Stimulated activated CD4-positive, alpha-beta T cell treated with anti-CD3 and anti-CD28 coated beads, Interleukin-12 subunit alpha, Interleukin-12 subunit beta, amount 100 ng/mL, for 24 hours (primary cell): ENCODE measurements at places on chromosomes 13 and 19.

DNA sequence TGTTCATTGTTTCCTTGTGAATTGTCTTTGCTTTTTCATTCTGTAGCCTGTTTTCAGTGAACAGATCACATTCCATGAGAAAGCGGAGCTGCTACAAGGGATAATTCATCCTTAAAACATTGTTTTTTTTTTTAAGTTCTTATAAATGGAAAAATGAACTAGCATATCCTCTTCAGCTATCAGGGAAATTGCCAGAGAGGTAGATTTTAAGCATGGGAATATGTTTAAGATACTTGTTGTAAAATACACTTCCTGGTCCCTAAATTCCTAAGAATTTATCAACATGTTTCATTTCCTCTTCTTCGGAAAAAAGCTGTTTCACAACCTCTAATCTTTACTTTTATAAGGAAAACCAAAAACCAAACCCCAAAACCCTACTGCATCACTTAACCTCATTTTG, 238.0 kb downstream of the POSTN start:
- DNase-seq: no peak

- no peak for DNase-seq
Measured at GRCh38 chr13:42623916-42624315, 50.0 kb downstream of the TNFSF11 start.

DNA sequence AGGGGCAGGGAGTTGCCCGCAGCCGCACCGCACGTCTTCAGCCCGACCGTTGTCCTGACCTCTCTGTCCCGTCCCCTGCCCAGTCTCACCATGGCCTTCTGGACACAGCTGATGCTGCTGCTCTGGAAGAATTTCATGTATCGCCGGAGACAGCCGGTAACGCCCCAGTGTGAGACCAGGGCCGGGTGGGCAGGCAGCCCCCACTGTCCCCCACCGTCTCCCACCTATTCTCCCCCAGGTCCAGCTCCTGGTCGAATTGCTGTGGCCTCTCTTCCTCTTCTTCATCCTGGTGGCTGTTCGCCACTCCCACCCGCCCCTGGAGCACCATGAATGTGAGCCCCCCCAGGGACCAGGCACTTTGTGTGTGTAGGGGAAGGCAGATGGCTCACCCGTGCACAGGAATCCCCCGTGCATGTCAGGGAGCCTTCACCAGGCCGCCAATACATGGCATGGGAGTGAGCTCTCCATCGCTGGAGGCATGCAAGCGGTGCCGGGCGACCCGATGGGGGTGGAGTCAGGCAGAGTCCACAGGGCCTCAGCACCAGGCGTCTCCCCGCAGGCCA, 1.4 kb downstream of the ABCA7 start:
- DNase-seq: no peak

GRCh38 chr13:77530875-77531274, 4.6 kb upstream of the SCEL start:
- DNase-seq: no peak

GRCh38 chr19:17576758-17577456, 21.5 kb downstream of the COLGALT1 start:
- peak; percentile 45 for DNase-seq

GRCh38 chr19:40605216-40605971, 4.2 kb downstream of the LTBP4 start:
- DNase-seq: peak; percentile 70

- DNase-seq: no peak
Measured at GRCh38 chr19:55525289-55526101, 11.4 kb downstream of the SBK2 start.

GRCh38 chr19:27971071-27971470, 1241.9 kb downstream of the UQCRFS1 start:
- no peak for DNase-seq

DNA sequence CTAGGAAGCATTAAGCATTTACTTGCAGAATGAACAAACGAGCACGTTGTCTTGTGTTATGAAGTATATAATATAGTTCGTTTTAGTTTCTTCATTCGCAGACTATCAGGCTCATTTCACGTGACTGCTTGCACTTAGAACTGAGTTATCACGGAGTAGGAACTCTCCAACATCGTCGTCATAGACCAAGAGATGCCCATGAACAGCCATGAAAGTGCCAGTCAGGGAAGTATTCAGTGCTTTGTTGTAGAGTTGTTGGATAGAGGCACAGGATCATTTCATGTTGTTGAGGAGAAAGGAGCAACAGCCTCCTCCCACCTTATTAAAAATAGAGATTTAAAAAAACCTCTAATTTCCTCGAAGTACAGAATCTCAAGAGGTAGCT, 977 bp upstream of the IL17D start:
- no peak for DNase-seq

GRCh38 chr19:18975869-18976268, 34.9 kb upstream of the HOMER3 start:
- DNase-seq: no peak

DNA sequence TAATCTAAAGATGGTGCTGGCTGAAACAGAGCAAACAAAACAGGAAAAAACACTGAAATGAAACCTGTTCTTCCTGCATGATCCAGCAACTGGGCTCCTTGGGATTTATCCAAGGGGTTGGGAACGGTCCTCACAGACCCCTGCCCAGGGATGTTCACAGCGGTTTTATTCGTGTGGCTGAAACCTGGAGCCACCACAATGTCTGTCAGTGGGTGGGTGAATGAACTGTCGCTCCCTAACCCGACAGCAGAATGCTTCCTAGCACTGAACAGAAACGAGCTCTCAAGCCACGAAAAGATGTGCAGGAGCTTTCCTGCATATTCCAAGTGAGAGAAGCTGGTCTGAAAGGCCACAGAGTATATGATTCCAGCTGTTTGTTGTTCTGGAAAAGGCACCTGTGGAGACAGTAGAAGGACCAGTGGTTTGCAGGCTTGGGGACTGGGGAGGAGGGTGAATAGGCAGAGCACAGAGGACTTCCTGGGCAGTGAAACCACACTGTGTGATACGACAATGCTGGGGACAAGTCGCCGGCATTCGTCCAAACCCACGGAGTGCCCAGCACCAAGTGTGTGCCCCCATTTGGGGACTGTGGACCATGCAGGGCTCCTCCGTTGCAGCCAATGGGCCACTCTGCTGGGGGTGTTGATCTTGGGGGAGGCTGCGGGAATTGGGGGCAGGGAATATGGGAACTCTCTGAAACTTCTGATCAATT, 73.9 kb downstream of the TEX29 start:
- no peak for DNase-seq

DNA sequence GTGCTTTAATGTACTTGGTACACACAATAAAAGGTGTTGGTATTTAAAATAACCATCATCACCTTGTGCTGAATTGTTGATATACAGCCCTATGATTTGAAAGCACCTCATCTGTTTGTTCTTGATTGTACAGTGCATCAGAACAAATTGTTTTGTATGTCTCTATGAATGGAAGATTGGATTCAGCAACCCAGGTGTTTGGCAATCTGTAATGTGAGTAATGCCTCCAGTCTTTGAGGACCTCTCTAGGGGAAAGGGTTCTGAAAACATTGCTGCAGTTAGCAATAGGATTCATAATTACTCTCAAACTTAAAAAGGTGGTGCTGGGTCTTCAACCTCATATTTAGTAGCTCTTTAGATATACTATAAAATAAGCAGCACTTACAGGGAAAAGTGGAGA, 341.8 kb downstream of the OXGR1 start:
- DNase-seq: no peak

GRCh38 chr19:6048793-6049405, 61.4 kb downstream of the RFX2 start:
- DNase-seq: peak; percentile 53

- no peak for DNase-seq
Measured at GRCh38 chr13:49320975-49321374, 73.2 kb downstream of the CDADC1 start.

DNA sequence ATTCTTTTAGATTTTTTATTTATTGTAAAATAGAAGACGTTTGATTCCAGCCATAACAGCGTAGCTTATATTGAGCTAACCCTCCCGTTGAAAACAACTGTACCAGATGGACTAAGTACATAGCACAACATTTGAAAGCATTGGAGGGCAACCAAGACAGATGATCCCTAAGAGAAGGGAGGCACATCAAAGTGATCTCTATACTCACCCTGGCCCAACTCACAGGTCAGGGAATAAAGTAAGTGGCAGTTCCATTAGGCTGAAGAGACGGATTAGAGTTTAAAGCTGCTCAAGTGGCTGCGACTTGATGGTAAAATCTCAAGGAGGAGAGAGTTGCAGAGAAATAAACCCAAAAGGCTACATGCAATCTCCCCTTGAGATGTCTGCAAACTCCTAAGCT, 65.1 kb upstream of the ITM2B start:
- no peak for DNase-seq

GRCh38 chr19:2811221-2811722, 8.4 kb upstream of the ZNF554 start:
- no peak for DNase-seq

DNA sequence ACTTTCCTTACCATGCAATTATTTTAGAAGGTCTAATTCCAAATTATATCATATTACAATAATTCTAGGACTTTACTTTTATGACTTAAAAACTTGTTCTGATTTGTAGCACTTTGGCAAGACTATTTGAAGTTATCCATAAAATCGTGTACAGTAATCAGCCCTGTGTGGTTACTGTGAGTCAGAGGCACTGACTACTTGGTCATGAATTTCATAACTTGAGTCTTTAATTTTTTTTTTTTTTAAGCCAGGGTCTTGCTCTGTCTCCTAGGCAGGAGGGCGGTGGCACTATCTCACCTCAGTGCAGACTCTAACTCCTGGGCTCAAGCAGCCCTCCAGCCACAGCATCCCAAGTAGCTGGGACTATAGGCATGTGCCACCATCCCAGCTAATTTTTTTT, 1319.2 kb upstream of the SLC10A2 start:
- no peak for DNase-seq

DNA sequence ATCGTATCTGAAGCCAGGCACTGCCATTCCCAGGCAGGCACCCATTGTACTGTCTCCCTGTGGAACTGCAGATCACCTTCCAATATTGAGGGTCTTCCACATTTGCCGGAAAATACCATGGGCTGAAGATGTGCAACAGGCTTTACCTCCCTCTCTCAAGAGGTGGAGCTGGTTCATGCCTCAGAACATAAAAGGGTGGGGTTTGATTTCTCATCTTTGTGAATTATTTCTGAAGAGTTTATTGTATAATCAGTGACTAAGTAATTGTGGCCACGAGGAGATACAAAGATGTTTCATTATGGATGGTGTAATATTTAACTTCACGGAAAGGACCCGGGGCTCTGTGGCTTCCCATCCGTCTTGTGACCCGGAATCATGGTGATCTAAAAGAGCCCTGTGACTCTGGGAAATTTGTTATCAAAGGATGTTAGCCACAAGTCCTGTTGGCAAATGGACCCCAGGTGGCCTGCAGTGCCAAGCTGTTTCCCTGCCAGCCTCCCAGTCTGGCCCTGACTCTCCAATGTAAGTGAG, 230.5 kb downstream of the LACC1 start:
- no peak for DNase-seq

- no peak for DNase-seq
Measured at GRCh38 chr13:45393941-45394570, 24.1 kb downstream of the SLC25A30 start.

GRCh38 chr13:49060678-49061387, 85.1 kb downstream of the FNDC3A start:
- DNase-seq: no peak

GRCh38 chr13:50629966-50630365, 213.5 kb downstream of the DLEU7 start:
- no peak for DNase-seq

DNA sequence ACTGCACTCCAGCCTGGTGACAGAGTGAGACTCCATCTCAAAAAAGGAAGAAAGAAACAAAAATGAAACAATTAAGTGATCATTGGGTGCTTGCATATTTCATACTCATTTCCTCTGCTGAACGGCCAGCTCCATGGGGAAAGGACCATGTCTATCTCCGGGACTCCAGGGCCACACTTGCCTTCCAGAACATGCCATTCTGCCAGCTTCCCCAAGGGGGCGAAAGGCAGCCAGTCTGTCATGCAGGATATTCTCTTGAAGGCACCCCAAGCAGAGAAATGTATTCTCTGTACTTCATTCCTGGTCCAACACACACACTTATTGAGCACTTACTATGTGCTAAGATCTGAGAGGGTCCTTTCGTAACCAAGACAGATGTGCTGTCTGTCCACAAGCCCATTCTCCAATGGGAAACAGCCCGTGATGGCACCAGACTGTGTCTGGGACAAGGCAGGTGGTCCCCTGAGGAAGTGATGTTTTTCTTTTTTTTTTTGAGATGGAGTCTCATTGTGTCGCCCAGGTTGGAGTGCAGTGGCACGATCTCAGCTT, 10.2 kb upstream of the CARM1 start:
- DNase-seq: no peak

DNA sequence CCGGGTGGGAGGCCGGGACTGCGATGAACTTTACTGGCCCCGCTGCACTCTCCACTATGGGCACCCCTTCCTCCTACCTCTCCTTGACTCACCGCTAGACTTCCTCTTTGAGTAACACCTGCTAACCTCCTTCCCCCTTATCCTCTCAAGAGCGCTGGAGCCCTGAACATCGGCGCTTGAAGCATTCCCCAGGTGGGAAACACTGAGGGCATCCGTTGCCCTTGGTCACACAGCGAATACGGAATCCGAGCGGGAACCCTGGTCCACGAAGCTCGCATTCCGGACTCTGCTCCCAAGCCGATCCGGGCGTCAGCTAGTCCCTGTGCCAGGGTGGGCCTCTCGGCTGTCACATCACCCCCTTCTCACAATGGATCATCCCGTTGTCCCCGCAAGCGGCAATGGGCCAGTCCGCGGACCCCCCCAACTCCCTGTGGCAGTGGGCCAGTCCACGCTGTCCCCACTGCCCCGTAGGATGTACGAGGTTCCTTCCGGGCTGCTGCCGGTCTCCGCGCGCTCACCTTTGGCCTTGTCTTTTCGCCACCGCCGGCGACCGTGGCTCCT, 4.2 kb downstream of the LIPE start:
- DNase-seq: peak; percentile 35

- DNase-seq: no peak
Measured at GRCh38 chr13:26255115-26255514, 1.2 kb downstream of the CDK8 start.

- peak; percentile 67 for DNase-seq
Measured at GRCh38 chr19:46990991-46991676, 28.5 kb upstream of the NPAS1 start.

- no peak for DNase-seq
Measured at GRCh38 chr13:18944501-18945068, 237.0 kb downstream of the TUBA3C start.

- no peak for DNase-seq
Measured at GRCh38 chr19:5247957-5248705, 92.5 kb downstream of the PTPRS start.

DNA sequence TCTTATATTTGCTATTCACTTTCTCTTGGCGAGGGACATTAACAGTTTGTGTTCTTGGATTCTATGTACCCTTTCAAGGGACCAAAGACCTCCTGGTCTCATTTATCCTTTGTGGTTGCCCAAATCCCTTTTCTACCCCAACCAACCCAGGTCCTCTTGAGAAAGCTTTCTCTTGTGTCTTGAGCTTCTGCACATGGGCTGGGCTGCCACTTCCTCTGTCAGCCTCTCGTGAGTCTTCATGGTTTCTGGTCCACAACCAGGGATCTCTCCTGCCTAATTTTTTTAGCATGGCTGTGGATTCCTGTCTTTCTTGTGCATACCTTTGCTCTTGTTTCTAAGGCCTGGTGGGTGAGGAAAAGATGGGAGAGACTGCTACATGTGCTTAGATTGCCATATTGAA, 14.9 kb downstream of the TIMM13 start:
- DNase-seq: no peak

- no peak for DNase-seq
Measured at GRCh38 chr19:31145007-31145406, 204.2 kb downstream of the TSHZ3 start.
